CD4-positive, alpha-beta T cell treated with Interleukin-2 at 100 ng/mL for 4 hours (primary cell): ENCODE measurements at places on chromosomes 2 and 18.

- peak; percentile 82 for DNase-seq
These were observed 171.2 kb downstream of the TMEM247 start for GRCh38 chr2:46650556-46651001.

GRCh38 chr18:74529811-74530583, 4.3 kb upstream of the CNDP1 start:
- no peak for DNase-seq

- no peak for DNase-seq
These were observed 31.8 kb upstream of the CAVIN2 start for GRCh38 chr2:191878548-191879279.

DNA sequence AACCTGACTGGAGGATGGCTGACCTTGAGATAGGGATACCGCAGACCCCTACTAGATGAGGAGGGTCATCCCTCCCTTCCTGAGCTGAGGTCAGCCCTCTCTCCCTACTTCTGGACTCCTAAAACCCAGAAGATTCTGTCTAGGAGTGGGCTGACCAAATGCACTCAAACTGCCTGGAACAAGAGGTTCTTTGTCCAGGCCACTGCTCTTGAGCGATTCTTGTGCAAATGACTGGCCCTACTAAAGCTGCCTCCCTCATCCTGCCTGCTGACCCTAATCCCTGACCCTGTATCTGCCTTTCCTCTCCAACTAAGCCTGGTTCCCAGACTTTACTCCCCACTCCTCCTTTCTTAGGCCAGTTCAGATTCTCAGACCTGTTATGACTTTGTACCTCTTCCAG, 56.2 kb downstream of the EFR3B start:
- DNase-seq, result no peak

- DNase-seq, result no peak
These were observed 136.4 kb downstream of the SH3RF3 start for GRCh38 chr2:109265369-109265768.

- no peak for DNase-seq
These were observed 1224.8 kb upstream of the ZEB2 start for GRCh38 chr2:145744541-145745386.

DNA sequence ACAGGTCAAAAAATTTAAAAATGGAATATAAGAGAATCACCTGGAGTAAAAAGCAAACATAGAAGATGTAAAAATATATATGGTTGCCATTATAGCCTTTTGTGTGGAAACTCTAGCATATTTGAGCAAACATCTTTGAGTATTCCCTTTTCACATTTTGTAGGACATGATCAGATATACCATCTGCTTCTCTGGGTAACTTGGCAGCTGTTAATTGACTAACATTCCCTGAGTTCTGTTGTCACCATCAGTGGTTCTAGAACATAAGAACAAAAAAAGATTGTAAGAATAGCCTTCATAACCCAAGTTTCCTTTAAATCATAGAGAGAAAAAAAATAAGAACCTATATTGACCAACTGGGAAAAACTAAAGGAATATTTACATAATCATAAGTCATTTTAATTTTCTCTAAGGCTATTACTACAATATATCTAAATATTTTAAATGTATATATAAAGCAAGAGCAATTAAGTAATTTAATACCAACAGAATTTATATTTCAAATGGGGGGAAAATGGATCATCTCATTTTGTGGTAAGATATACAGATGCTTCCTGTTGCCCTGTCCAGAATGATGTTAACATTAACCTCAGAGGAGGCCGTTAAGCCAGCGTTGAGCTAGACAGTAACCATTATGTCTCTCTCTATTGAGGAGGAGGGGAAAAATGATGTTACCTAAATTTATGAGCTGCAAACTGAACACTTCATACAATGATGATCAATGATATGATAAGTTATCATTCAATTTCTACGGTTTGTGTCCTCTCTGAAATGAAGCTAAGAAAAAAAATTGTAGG, 9.8 kb upstream of the INO80D start:
- DNase-seq, result no peak

GRCh38 chr2:234691214-234691575, 194.3 kb upstream of the ARL4C start:
- DNase-seq, result no peak

GRCh38 chr18:62937065-62937464, 221.7 kb downstream of the PHLPP1 start:
- no peak for DNase-seq

DNA sequence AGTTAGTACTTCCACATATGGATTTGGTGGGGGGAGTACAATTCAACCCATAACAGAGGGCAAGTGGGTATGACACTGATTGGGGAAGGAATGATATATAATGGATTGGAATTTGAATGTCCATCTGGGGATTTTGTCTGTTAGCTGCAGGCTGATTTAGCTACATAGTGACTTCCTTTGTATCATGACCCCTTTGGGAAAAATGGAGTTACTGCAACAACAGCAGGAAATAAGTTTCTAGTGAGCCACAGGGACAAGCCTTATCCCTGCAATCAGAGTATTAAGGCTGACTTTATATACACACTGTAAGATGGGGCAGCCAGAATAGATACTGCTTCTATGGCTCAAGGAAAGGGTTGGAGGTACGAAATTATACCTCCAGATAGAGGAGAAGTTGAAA, 404.4 kb upstream of the MEIS1 start:
- DNase-seq, result no peak

- DNase-seq, result no peak
These were observed 148.3 kb downstream of the LAMA3 start for GRCh38 chr18:23837591-23837990.

DNA sequence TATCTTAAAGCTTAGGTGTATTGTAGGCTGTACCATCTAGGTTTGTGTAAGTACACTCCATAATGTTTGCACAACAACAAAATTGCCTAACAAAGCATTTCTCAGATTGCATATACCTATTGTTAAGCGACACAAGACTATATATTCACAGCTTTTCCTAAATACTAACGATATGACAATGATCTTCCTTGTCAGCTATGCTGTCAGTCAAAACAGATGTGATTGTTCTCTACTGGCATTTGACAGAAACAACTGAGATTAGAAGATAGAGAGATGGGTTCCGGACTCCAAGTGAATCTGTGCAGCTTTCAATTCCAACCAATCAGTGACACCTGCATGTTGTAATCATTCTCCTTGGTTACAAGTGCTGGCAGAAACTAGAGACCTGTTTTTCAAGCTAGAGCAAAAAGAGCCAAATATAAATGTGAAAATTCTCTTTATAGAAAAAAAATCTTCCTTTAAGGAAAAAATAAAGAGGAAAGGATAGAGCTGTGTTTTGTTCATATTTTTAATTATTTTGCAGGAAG, 1232.3 kb upstream of the SLC39A10 start:
- no peak for DNase-seq

GRCh38 chr2:191738667-191739066, 60.7 kb downstream of the NABP1 start:
- no peak for DNase-seq

GRCh38 chr2:88016960-88017779, 823 bp upstream of the RNU2-63P start:
- peak; percentile 63 for DNase-seq

GRCh38 chr2:47070155-47070919, 84.8 kb downstream of the STPG4 start:
- no peak for DNase-seq
